ENCODE measurements at places on chromosomes 2 and 18.

- DNase-seq: no peak
These were observed 20.0 kb downstream of the FOSL2 start for GRCh38 chr2:28412625-28413151.

DNA sequence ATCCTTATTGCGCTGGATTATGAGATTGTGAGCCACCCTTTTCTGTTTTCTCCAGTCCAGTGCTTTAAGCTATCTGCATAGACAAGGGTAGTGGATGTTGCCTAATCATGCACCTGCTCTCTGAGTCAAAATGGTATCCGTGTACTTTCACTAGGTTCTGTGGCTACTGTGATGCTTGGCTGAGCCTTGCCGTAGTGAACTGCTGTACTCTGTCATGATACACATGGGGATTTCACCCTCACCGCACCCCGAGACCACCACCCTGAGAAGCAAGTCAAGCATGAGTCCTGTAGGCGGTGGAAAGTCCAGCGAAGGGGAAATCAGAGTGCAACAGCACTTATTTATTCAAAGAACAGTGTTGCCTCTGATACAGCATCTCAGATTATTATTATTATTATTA, 55.0 kb downstream of the ARHGAP25 start:
- no peak for DNase-seq

GRCh38 chr18:21210784-21211183, 31.2 kb upstream of the GREB1L start:
- no peak for DNase-seq

GRCh38 chr2:392926-393280, 105.0 kb upstream of the ALKAL2 start:
- DNase-seq: no peak

DNA sequence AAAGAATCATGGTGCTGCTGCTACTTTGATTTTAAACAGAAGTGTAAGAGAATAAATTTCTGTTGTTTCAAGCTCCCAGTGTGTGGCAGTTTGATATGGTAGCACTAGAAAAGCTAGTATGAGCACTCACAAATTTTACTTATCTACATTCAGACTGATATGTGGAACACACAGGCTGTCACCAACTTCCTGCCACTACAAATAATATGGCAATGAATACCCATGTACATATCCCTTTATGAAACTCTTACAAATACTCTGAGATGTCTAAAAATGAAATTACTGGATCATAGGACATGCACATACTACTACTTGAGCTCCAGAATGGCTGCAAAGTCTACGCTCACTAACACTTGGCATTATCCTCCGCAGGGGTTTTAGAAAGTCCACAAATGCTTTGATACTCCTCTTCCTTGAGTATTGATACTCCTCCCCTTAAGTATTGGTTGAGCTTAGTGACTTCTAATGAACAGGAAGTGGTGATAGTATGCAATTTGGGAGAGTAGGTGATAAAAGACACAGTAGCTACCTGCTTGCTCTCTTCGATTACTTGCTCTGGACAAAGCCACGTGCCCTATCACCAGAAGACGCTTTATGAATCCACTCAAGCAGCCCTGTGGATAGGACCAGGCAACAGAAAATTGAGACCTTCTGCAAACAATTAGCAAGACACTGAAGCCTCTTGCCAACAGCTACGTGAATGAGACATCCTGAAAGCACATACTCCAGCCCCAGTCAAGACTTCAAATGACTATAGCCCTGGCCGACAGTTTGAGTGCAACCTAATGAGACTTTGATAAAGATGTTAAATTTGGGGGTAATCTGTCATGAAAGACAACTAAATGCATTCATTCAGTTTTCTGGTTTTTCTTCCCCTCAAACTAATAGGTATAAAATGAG, 35.4 kb downstream of the FBXO11 start:
- DNase-seq: no peak

DNA sequence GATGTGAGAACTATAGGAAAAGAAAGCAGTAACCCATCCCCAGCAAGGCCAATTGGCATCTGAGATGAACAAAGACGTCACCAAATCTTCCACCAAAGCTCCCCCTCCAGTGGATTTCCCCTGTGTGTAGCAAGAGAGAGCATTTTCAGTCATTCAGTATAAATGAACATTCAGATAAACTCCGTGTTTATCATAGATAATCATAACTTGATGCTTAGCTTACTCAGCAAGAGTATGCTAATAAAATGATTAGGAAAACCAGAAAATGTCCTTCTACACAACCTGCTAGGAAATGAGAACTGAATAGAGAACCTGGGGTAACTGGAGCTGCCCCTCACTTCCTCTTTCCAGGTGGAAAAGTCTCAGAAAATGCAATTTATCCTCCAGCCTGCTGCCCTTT, 198.0 kb upstream of the CCDC150 start:
- no peak for DNase-seq

DNA sequence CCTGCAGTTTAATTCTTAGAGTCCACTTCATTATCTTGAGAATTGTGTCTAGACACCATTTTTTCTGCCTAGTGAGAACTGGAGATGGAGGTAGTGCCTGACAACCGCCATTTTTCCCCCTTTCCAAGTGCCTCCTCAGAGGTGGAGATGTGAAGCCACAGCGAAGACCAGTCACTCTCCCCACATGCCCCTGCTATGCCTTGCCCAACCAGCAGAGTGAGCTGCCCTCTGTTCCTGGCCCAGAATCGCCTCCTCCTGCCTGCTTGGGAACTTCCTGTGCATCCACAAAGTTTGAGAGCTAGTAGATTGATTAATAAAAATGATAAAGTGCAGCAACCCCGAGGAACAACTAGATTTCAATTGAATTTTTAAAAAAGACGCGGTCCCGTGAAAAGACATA, 123.3 kb downstream of the CLIP4 start:
- DNase-seq: no peak

DNA sequence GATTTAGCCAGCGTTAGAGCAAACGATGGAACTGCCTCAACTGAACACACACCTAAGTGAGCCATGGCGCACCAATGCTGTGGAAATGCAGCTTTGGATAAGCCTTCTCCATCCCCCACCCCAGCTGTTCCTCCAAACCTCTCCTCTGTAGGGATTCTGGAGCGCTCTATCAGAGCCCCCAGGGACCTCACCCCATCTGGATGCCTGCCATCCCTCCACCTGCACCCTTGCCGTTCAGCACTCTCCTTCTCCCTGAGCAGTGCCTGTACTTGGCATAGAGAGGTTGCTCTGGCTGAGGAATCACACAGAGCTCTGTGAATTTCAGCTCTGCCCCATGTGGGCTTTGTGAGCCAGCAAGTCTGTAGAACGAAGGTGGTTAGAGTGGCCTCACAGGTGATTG, 42.8 kb upstream of the INHBB start:
- no peak for DNase-seq

DNA sequence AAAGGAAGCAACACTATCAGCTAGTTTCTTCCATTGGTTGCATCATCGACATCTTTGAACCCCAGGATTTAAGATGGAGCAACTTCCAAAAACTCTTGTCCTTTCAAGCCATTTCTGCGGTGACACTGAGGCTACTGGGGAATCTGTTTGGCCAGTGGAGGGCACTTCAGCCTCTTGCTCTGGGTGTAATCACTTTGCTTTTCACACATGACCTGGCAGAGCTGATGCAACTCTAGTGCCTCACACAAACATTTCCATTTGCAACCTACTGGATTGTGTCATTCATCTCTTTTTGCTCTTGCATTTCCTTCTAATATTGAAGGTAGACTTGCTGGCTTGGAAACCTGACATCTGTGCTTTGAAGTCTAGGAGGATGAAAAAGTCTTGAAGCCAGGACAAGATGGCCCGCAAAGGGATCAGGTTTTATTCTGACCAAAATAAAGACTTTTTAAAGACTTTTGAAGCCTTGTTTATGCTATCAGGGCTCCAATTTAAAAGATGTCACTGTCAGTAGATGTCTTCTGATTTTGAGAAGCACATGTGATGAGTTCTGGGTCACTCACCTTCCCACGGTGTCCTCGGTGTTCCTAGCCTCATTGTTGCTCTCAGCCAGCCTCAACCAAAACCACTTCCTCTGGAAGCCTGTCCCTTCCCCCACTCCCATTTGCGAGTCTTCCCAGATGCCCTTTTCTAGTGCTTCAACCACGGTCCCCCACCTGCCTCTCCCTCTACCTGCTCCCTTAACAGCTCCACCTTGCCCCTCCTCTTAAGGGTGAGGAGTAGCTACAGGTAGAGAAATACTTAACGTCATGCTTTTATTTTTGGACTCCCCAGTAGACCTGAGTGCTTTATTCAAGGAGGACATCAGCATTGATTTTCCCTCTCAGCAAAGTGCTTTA, 69.7 kb upstream of the KCNE4 start:
- no peak for DNase-seq

DNA sequence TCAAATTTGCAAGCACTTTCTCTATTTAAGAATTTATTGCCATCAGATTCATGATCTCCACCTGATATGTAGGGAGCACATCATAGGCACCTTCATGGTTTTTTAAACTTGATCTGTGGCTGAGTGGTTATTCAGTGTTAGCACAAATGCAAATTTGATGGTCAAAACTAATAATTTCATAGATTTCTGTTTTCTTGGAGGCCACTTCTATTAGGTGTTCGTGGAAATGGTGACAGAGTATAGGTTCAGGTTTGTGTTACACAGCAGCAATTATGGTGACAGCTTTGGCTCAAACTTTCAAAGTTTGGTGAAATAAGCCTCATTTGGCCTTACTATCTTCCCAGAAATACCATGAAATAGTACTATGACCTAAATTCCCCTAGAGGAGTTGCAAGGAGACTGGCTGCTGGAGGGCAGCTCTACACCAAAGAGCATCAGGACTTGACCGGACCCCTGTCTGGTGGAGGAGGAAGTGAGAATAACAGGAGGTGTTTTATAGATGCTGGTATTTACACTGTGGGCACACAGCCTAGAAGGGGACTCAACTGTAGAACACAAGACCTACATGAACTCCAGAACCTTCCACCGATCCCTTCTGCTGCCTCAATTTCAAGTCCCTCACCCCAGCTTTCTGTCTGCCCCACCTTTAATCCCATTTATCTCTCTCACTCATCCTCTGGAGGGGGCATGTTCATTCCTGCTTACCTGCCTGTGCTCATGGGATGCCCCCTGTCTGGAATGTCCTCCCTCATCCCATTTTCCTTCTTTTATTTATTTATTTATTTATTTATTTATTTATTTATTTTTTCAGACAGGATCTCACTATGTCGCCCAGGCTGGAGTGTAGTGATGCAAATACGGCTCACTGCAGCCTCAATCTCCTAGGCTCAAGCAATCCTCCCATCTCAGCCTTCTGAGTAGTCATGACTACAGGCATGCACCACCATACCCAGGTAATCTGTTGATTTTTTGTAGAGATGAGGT, 132.9 kb upstream of the SIX2 start:
- no peak for DNase-seq

- peak; percentile 22 for DNase-seq
These were observed 375.0 kb downstream of the CTNNA2 start for GRCh38 chr2:79887747-79888374.

GRCh38 chr18:38494065-38494464, 928.5 kb upstream of the CELF4 start:
- DNase-seq: no peak

DNA sequence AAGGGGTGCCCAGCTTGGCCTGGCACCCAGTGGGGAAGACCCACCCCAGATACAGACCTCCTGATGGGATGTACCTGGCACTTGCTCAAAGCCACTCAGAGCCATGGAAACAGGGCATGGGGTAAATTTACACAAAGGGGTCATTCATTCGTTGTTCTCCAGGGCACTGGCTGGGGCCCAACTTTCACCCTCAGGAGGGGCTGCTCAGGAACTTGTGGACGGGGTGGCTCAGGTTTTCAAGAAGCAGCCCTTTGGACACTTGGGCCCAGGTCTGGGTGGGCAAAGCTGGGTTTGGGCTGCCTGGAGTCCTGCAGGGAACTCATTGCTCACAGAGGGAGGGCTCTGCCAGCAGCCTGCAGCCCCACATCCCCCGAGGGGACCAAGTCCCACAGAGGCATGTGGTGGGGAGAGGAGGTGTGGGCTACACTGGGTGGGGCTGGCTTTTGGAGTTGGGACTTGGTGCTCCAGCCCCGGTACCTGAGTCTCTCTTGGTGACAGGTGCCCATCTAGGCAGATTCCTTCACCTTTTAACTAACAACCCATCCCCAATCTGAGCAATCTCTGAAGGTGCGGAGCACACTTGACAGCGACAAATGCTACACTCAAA, 172.3 kb downstream of the CELF4 start:
- no peak for DNase-seq

DNA sequence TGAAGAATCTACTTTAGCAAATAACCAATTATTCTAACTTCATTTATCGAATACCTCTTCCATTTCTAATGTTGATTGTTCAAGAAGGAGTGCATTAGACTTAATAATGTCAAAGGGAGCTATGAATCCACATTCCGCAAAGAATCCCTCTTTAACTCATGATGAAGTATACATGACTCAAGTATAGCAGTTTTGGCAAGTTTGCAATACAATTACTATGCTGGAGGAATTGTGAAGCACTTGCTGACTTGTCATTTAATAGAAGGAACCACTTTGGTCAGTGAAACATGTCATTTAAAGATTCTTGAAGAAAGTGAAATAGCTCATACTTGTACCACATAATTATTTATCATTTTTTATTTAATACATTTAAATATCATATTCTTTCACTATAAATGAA, 125.1 kb downstream of the SLC39A10 start:
- DNase-seq: no peak

DNA sequence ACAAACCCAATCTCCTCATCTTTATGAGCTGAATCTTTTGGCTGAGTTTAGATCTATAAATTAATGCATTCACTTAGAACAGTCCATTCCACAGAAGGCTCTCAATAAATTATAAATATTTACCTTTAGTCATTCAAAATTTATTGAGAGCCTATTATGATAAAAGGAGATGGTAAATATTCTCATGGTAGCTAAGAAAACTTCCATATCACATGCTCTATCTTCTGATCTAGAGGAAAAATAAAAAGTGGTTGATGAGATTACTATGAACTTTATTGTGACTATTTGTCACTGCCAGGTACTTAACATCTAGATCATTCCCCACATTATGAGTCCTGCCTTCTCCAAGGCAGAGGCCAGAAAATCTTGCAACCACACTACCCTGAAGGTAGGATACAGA, 62.4 kb downstream of the L3MBTL4 start:
- no peak for DNase-seq

- no peak for DNase-seq
These were observed 1132.9 kb upstream of the ZEB2 start for GRCh38 chr2:145652571-145653545.

DNA sequence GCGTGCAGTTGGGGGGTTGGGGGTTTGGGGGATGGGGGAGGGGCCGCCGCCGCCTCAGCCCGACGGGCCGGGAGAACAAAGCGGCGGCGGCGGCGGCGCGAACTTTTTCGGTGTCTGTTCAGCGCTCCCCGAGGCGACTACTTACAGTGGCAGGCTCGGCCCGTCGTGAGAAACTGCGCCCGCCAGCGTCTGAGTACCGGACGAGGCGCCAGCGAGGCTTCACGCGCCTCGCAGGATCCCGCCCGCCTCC, 172 bp downstream of the PRKD3 start:
- peak; percentile 81 for DNase-seq

- no peak for DNase-seq
These were observed 17.4 kb upstream of the LMAN1 start for GRCh38 chr18:59376351-59376935.
